CD4-positive, alpha-beta T cell treated with Interleukin-15 for 4 hours (primary cell): ENCODE measurements at places on chromosomes 5 and 9.
A peak's percentile ranks its signal among the peaks of the same experiment; 100 is the strongest.

DNA sequence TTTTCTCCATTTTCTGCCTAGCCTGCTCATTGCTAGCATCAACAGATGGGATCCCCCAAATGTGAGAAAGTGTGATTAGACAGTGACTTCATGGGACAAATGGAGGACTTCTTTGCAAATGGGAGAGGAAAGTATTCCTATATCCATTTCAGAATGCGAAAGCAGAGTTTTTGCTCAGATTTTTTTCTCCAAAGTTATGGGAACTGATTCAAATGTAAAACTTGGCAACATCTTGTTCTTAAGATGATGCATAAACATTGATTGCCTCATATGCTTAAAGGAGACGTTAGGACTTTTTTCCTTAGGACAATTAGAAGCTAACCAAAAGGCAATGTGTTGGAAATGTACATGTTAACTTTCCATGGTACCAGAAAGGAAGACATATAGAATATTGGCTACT is 704.3 kb upstream of the ZNF608 start:
- DNase-seq: no peak

DNA sequence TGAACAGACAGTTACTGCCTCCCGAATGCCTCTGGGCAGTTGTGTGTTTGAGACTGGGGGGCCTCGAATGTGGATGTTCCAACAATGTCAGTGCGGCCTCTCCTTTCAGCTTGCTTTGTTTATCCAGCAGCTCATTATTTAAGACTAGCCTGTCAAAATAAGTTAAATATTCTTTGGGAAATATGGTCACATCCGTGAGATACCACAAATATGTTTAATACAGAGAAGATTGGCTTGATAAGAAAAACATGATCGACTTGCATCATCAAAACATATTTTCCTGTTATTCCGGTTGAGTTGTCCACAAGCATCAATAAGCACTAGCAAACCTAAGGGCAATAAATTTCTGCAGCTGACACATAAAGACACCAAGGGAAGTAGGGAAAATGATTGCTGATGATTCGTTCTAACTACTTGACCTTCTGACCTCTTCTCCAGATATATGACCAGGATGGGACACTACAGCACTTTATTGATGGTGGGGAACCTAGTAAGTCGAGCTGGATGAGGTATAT is 66.5 kb downstream of the PRDM6 start:
- no peak for DNase-seq

GRCh38 chr9:94809778-94810177 is 83.3 kb downstream of the AOPEP start:
- DNase-seq: no peak

DNA sequence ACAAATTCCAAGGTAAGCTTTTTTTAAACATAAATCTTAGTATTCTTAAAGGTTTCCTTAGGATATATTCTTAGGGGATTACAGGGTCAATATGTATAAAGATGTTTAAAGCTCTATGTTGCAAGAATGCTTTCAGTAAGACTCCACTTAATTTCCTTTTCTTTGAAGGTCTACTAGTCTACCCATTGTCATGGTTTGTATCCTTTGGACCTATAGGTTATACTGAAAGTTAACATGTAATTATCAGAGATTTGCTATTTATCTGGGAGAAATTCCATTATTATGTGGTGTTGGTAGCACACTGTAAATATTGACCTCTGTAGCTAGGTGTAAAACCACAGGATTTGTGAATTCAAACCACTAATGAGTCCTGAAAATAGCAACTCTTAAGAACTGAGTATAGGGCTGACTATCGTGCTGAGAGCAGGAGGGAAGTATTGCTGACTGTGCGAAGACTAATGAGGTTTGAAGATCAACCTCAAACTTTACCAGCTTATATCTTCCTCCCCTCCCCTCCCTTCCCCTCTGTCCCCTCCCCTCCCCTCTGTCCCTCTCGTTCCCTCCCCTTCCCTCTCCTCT is 85.6 kb downstream of the GADD45G start:
- peak; percentile 18 for DNase-seq

GRCh38 chr5:113480243-113480642 is 8.0 kb downstream of the MCC start:
- no peak for DNase-seq

DNA sequence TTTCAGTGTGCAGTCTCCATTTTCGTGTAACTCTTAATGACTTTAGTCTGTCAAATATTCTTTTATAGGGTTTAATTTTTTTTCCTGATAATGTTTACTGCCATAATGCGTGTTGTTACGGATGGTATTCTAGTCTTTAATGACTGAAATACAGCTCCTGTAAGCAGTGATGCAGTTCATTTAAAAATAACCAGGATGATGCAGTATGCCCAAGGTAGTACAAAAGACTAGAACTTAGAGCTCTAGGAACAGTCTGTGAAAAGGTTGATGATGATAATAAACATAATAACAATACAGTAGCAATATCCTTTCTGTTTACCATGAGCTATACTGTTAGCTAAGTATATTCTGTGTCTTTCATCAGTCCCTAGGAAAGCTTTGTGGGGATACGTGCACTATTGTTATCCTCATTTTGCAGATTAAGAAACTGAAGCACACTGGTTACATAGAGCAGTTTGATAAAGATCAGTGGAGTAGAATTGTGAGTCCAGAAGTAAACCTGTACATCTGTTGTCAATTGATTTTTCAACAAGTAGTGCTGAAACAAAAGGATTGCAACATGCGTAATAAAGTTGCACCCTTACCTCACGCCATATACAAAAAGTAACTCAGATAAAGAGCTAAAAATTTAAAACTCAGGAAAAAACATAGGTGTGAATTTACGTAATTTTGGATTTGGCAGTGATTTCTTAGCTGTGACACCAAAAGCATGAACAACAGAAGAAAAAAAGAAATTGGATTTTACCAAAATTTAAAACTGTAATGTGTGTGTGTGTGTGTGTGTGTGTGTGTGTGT is 64.5 kb downstream of the MTREX start:
- DNase-seq: no peak

DNA sequence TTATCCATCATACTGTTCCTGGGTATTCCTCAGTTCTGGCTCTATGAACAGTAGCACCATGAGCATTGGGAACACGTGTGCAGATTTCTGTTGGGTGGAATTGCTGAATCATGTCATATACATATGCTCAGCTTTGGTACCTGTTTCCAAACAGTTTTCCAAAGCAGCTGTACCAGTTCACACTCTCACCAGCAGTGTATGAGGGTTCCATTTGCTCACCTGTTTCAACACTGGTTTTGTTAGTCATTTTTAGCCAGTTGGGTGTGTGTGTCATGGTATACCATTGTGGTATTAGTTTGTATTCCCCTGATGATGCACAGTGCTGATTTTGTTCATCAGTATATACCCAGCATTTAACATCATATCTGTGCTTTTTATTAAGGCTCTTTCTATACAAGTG is 56.7 kb upstream of the ECM2 start:
- no peak for DNase-seq

DNA sequence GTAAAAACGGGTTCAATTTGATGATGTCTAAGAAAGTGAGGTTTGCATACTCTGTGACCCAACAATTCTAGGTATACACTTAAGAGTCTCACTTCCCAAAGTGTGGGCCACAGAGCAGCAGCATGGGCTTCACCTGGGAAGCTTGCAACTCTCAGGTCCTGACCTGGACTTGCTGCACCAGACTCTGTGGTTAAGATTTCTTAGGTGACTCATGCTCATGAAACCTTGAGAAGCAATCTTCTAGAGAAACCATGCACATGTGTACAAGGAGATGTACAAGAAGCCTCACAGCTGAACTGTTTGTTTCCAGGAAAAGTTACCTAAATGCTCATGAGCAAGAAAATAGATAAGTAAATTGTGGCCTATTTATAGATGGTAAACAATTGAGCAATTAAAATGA is 30.0 kb downstream of the DNAJC21 start:
- peak; percentile 11 for DNase-seq

DNA sequence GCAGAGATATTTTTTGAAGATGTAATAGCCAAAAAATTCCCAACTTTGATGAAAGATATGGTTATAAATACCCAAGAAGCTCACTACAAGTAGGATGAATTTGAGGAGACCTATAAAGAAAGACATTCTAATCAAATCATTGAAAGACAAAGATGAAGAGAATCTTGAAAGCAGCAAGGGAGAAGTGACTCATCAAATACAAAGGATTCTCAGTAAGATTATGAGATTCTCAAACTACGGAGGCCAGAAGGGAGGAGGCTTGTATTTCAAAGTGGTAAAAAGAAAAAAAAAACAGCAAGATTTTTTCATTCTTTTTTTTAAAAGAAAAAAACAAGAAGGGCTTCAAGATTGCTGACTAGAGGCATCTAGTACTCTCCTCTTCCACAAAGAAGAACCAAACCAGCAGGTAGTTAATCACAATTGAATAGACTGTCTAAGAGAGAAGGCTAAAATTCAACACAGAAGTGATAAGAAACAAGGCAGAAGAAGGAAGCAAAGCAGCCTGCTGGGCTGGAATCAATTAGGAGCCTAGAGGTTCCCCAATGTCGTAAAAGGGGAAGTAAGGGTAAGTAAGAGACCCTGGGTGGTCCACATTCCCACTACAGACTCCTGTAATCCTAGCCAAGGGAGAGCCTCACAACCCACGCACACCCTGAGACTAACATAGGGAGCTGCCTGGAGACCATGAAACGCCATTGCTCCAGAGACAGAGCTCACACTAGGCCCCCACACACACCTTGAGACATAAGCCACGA is 59.1 kb upstream of the NIPAL4 start:
- no peak for DNase-seq

GRCh38 chr9:96519095-96519494 is 69.1 kb downstream of the HABP4 start:
- no peak for DNase-seq

DNA sequence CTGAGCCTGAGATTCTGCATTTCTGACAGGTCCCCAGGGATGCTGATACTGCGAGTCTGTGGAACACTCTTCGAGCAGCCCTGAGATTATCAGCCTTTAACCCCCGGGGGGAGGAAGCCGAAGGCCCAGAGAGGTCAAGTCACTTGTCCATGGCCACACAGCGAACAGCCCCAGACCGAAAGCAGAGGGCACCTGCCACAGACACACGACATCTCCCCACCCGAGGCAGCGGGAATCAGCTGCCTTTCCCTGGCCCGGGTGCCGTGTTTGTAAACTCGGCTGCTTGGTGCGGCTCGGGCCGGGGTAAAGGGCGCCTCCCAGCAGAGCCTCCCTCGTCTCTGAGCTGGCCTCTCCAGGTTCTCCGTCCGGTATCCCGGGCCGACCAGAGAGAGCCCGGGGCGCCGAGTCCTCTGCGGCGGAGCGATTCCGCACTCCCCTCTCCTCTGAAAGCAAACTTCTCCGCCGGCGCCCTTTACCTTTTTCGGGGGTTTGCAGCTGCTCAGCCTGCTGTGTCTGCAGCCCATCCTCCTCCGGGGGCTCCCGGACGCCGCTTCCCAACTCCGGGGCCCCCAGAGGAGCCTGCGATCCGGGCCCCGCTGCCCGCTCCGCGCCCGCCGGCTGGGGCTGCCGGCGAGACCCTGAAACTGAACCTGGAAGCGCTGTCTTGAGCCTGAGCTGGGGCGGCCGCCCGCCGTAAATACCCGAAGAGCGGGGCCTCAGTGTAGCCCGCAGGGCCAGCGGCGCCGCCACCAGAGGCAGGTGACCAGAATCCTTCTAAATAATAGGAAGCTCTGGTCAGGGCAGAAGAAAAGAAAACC is at the start of gene CCDC69:
Gene CCDC69 (minus strand): TSS at position 646 of the 818 bp plus-strand sequence. CDS start 122 bp downstream, at position 524.
- DNase-seq: peak; percentile 56

GRCh38 chr9:68546596-68547390 is 6.1 kb upstream of the TMEM252 start:
- DNase-seq: peak; percentile 5

DNA sequence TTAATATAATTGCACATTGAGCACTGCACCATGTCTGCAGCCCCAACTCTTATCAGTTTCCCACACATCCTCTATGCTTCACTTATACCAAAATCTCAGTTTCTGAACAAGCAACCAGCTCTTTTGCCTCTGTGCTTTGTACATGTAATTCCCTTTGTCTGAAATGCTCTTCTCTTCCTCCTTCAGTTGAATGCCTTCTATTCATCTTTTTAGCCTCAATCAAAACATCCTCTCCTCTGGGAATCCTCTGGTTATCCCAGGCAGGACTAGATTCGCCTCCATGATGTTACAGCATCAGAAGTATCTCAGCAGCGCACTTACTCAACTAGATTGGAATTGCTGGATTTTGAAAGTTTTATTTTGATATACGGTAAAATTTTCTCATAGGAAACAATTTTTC is 143.3 kb downstream of the GAS1 start:
- DNase-seq: no peak

- no peak for DNase-seq
Measured at GRCh38 chr5:124581738-124582560, 164.5 kb downstream of the ZNF608 start.

- no peak for DNase-seq
Measured at GRCh38 chr9:71519098-71519696, 249.1 kb downstream of the CEMIP2 start.
